Activated T-helper 1 cell treated with anti-CD3 and anti-CD28 coated beads, Interleukin-2, amount 50 U/mL, for 16 hours (primary cell): ENCODE measurements at places on chromosomes 5 and 9.

- no peak for DNase-seq
These were observed 26.0 kb upstream of the JAK2 start for GRCh38 chr9:4959031-4959430.

DNA sequence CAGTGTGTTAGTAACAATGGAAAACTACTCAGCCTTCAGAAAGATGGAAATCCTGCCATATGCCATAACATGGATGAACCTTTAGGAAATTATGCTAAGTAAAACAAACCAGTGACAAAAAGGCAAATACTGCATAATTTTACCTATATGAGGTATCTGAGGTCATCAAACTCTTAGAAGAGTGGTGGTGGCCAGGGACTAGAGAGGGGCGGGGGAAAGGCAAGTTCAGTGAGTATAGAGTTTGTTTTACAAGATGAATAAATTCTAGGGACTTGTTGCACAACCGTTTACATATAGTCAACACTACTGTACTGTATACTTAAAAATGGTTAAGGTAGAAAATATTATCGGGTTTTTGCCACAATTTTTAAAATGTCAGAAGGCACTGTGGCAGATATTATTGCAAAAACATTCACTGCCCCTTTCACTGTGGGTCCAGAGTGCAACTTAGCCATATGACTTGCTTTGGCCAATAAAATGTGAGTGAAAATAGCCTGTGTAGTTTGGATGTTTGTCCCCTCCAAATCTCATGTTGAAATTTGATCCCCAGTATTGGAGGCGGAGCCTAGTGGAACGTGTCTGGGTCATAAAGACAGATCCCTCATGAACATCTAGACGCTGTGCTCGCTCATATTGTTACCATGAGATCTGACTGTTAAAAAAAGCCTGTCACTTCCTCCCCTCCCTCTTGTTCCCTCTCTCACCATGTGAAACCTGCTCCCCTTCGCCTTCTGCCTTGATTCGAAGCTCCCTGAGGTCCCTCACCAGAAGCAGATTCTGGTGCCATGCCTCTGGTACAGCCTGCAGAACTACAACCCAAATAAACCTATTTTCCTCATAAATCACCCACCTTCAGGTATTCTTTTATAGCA is 9.5 kb downstream of the ZNF367 start:
- no peak for DNase-seq

- no peak for DNase-seq
These were observed 225.3 kb downstream of the PAPPA start for GRCh38 chr9:116378873-116379272.

- no peak for DNase-seq
These were observed 8.5 kb downstream of the MYO10 start for GRCh38 chr5:16927613-16928012.

DNA sequence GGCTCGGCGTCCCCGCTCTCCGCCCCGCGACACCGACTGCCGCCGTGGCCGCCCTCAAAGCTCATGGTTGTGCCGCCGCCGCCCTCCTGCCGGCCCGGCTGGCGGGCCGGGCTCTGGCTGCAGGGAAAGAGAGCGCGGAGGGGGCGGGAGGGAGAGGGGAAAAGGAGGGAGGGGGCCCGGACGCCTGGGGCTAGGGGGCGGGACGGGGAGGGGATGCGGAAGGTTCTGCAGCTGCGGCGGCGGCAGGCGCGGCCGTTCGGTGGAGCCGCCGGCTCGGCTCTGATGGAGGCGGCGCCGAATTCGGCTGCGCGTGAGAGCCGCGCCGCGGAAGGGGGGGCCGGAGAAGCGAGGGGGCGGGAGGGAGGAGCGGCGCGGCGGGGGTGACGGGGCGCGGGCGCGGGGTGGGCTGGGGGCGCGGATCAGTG is at the start of gene MARCHF11:
Gene MARCHF11, minus strand, starts transcription at position 281 of the 425 bp plus-strand sequence. Its CDS starts 216 bp downstream, at position 65.
- DNase-seq, result no peak

GRCh38 chr5:135392256-135392655 is 6.8 kb downstream of the MACROH2A1 start:
- no peak for DNase-seq

GRCh38 chr5:74352256-74352655 is 288.3 kb downstream of the ENC1 start:
- no peak for DNase-seq

DNA sequence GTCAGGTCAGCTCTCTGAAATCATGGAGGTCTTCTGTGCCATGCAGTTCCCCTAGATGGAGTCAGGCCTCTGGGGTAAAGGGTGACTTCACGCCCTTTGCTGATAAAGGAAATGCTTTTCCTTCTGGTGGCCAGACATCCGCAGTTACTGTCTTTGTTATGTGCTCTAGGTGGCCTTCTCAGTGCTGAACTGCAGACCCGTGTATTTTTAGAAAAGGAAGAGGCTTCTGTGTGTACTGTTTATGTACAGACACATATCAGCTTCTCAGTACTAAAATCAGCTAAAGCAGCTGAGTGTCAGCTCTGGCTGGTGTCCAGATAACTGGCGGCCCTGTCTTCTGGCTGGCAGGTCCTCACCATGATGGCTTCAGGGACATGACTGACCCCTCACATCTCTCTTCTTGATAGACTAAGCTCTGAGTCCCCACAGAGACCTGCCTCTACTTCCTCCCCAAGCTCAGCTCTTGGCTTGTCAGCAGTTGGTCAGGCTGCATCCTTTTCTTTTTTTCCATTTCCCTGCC is 75.3 kb downstream of the ARHGAP26 start:
- no peak for DNase-seq

DNA sequence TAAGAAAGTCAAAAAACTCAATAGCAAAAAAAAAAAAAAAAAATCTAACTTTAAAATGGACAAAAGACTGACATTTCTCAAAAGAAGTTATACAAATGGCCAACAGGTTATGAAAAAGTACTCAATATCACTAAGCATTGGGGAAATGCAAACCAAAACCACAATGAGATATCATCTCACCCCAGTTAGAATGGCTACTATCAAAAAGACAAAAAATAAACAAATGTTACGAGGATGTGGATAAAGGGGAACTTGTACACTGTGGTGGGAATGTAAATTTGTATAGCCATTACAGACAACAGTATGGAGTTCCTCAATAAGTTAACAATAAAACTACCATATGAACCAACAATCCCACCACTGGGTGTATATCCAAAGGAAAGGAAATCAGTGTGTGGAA is 37.2 kb downstream of the ENC1 start:
- no peak for DNase-seq

DNA sequence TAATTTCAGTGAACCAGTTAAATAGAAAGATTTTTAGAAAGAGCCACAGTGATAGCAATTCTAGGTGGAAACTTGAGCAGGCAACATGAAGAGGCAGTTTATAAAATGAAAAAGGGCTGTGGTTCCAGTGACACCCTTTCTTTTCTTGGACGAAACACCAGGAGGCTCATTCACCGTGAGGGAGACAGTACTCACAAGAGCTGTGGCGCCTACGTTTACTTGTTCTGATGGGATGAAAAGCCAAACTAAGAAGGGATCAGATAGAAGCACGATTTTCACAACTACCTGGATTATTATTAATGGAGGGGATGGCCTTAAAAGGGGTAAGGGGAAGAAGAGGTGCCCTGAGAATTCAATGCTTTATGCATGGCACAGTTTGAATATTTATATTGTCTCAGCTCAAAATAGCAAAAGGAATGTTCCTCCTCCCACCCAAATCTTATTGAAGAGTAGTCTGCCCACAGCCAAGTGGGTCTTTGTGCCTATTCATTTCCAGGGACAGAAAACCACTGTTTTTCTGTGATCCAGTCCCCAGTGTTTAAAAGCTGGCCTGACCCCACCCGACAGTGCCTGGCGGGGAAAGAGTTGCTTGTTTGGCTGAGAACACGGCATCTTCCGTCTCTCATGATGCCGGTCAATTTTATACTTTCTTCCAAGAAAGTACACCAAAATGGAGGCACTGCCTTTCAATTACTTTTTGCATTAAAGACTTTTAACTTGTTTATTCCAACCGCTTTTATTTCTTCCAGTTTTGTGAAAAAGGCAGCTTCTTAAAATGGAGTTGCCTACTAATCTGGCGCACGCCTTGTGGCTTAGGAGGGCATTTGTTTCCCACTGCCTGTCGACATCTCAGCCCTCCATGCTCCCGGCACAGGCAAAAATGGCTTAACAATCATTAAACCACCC is 51.9 kb downstream of the HABP4 start:
- no peak for DNase-seq

- no peak for DNase-seq
These were observed 880 bp downstream of the CARD19 start for GRCh38 chr9:93096811-93097382.

- no peak for DNase-seq
These were observed 215.5 kb downstream of the GADD45G start for GRCh38 chr9:89820337-89820736.

- no peak for DNase-seq
These were observed 378 bp downstream of the GPR151 start for GRCh38 chr5:146515473-146516150.

DNA sequence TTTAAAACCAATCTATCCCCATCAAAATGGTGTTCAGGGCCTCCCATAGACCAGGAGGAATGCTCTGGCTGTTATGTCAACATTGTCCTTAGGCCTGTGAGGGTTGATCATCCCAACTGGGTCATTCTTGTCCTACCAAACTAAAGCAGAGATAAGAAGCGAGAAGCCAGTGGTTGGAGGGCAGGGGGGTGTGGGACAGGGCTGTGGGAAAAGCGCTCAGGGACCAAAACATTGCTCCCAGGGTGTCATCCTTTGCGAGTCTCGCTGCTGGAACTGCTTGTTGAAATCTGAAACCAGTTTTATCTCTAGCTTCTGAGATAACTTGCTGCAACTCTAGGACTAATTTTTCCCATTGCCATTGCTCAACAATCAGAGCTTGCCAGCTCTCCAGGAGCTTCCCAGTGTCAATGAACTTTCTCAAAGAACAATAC is 48.1 kb downstream of the SPATA31C2 start:
- DNase-seq, result no peak

DNA sequence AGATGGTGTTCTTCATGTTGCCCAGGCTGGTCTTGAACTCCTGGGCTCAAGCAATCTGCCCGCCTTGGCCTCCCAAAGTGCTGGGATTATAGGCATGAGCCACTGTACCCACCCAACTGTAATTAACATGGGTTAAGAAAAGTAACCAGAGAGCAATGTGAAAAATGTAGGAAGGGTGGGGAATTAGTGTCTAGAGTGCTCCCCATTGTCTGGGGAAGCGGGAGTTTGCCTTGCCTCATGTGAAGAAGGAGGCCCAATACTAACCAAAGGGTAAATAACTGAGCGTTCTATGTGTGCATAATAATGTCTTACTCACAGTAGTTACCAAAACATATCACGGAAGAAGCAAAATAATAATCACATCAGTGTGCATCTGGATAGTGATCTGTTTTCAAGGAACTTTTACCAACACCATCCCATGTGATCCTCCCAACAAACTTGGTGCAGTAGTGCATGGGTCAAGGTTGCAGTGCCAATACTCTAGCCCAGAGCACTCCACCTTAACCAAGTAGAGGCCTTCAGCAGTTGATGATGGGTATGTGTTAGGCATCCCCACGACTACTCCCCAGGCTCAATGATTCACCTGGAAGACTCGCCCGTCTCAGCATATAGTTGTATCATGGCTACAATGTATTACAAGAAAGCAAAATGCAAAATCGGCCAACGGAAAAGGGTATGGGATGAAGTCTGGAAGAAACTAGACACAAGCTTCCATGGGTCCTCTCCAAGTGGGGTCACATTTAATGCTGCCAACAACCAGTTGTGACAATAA is 26.2 kb downstream of the GNAQ start:
- DNase-seq, result no peak

- no peak for DNase-seq
These were observed 81.1 kb upstream of the EPB41L4B start for GRCh38 chr9:109401990-109402318.

GRCh38 chr9:73264631-73265030 is 113.0 kb downstream of the ANXA1 start:
- DNase-seq, result no peak

- no peak for DNase-seq
These were observed 617.5 kb upstream of the GRIN3A start for GRCh38 chr9:102355982-102356381.

GRCh38 chr5:9091896-9092662 is 453.8 kb downstream of the SEMA5A start:
- no peak for DNase-seq

DNA sequence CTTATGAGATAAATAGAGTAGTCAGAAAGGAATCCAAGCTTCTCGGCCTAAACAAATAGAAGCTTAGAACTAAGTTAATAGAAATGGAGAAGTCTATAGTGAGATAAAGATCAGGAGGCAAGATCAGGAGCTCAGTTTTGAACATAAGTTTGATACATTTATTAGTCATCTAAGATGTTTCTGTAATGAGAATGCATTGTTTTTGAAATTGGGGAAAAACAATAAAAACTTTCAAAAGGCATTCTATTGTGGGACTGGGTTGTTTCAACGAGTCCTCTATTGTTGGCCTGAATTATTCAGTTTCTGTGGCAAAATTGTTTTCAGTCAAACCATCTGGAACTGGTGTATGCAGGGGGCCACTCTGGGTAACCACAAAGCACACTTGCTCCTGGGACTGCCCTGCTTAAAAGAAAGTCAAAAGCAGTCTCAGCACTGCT is 181.0 kb upstream of the CLINT1 start:
- no peak for DNase-seq

GRCh38 chr9:6938873-6939272 is 181.1 kb downstream of the KDM4C start:
- no peak for DNase-seq

GRCh38 chr9:116112236-116112635 is 41.4 kb upstream of the PAPPA start:
- DNase-seq, result no peak

GRCh38 chr5:67029481-67029880 is 167.1 kb downstream of the CD180 start:
- DNase-seq, result no peak

- no peak for DNase-seq
These were observed 44.5 kb upstream of the C5orf47 start for GRCh38 chr5:173944511-173944910.

DNA sequence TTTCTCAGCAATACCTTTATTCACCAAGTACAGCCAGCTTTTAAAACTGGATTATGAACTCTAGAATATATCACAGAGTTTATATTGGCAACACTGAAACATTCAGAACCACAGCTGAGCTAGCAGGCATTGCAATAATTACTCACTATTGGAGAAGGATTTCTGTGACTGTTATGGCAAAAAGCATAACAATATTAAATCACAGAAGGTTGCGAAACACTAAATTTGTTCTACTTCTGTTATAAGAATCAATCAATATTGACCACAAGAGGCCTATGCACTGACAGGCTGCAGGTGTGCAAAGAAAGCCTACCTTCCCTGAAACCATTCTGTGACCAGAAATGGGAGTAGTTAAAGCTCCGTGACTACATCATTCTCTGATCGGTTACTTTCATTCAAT is 59.2 kb downstream of the AP3B1 start:
- no peak for DNase-seq

DNA sequence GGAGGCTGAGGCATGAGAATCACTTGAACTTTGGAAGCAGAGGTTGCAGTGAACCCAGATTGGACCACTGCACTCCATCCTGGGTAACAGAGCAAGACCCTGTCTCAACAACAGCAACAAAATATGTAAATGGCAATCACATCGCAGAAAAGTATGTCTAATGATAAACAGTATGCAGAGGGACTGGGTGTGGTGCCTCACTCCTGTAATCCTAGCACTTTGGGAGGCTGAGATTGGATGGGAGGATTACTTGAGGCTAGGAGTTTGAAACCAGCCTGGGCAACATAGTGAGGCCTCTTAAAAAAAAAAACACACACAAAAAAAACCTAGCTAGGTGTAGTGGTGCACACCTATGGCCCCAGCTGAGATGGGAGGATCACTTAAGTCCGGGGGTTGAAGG is 40.3 kb downstream of the HSDL2 start:
- no peak for DNase-seq

GRCh38 chr9:73230251-73230650 is 78.6 kb downstream of the ANXA1 start:
- no peak for DNase-seq
